Muscle of leg (tissue), 16 donors: ENCODE measurements at places on chromosomes 11 and 22. TPM values are rescaled to one million over a fixed set of nuclear protein-coding genes. Genes with fewer than 3 reads are reported as not detected.

The RAB36 gene
- total RNA-seq, result 1.0 TPM

GRCh38 chr11:78432058-78432515, 14.5 kb upstream of the GAB2 start:
- DNase-seq, result no peak
- no peak overlapping the region for H3K27ac ChIP-seq
- no peaks in the 10 kb centered on the region for H3K4me1 ChIP-seq
- H3K4me3 ChIP-seq, result no peak overlapping the region
- no peaks in the 10 kb centered on the region for H3K27me3 ChIP-seq

The MB gene
- total RNA-seq, result 268 TPM

DNA sequence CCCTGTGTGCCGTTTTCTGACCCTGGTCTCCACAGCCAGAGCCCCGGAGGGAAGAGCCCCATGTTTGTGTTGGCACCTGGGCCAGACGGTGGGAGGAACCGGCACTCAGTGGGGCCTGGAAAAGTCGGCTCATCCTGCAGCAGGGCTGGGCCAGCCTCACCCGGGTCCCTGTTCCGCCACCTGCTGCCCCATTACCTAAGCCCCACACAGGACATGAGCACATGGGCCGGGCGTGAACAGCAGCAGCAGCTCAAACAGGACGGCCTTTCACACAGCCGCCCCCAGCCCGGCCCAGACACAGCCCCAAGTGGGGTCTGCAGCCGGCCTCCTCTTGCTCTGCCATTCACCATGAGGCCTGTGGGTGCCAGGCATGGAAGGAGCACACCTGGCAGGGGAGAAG, 302.4 kb downstream of the MN1 start:
- H3K27me3 ChIP-seq, result peaks cover 6% of the 10 kb centered on the region
- H3K4me3 ChIP-seq, result no peak overlapping the region
- no peak overlapping the region for H3K27ac ChIP-seq
- no peaks in the 10 kb centered on the region for H3K36me3 ChIP-seq
- no peak for DNase-seq

The CCDC89 gene
- 2.3 TPM for total RNA-seq

GRCh38 chr22:45344334-45344733, 34.6 kb downstream of the FAM118A start:
- H3K36me3 ChIP-seq, result peaks cover 29% of the 10 kb centered on the region
- no peak overlapping the region for H3K27ac ChIP-seq
- no peak overlapping the region for H3K4me3 ChIP-seq

The SLC22A6 gene
- total RNA-seq, result not detected

The KRTAP5-9 gene
- total RNA-seq, result not detected

DNA sequence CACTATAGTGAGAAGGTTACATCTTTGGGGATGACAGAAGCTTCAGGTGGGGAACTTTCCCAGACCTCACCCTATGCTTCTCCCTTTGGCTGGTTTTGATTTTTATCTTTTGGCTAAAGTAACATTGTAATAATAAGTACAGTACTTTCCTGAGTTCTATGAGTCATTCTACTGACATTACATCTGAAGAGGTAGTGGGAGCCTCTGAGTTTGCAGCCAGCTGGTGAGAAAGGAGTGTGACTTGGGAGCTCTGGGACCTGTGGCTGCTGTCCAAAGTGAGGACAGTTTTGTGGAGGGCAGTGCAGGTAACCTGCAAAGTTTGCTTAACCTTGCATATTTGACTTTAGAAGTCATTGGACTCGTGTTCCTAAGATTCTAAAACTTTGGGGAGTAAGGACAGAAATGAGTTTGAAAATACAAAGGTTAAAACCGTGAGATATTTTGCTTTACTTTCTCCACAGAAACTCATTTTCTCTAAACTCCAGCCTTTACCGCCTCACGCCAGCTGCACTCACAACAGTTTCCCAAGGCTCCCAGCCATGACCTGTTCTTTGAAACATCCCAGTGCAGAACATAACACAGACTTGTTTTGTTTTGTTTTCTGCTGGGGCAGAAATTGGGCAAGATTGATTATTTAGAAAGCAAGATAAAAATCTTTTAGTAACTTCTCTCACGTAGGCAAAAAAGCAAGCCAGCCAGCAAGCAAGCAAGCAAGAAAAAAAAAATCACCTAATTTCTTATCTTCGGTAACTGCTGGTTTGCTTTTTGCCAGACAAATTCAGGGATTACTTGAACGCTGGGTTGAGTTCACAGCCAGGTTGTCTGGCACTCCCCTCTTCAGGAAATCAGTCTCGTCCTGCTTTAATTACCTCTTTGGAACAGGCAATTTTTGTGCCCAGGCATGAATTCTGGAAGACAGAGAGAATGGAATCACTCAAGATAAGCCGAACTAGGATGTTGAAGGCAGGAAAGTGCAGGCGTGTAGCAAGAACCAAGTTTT, 478.3 kb upstream of the ISX start:
- H3K27ac ChIP-seq, result no peak overlapping the region
- DNase-seq, result peak; percentile 40
- H3K4me1 ChIP-seq, result peaks cover 6% of the 10 kb centered on the region
- H3K4me3 ChIP-seq, result no peak overlapping the region

- no peak overlapping the region for H3K27ac ChIP-seq
- H3K4me1 ChIP-seq, result no peaks in the 10 kb centered on the region
- H3K27me3 ChIP-seq, result peaks cover 3% of the 10 kb centered on the region
- H3K4me3 ChIP-seq, result no peak overlapping the region
- no peaks in the 10 kb centered on the region for H3K36me3 ChIP-seq
- DNase-seq, result no peak
Observed at GRCh38 chr22:44962741-44963454, 46.9 kb downstream of the PHF21B start.

DNA sequence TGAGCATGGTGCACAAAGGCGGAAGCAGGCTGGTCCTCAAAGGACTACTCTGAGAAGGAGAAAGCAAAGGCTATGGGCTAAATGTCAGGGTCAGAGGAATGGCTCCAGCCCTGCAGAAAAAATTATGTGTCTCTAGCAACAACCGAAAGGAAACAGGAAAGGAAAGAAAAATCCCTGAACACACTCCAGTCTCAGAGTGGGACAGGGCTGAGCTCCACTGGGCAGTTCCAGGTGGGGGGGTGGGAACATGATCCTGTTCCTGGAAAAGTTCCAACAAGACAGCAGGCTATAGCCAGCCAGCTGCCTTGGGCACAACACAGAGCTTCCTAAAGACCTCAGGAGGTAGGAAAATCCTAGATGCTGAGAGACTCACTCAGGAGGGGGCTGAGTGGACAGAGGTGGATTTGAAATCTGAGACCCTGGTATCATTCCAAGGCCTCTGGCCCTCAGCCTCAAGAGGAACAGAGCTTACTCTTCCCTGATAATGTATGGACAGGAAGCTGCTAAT, 1088.2 kb downstream of the TBC1D22A start:
- no peak overlapping the region for H3K27ac ChIP-seq
- no peak overlapping the region for H3K4me3 ChIP-seq
- peaks cover 4% of the 10 kb centered on the region for H3K27me3 ChIP-seq

DNA sequence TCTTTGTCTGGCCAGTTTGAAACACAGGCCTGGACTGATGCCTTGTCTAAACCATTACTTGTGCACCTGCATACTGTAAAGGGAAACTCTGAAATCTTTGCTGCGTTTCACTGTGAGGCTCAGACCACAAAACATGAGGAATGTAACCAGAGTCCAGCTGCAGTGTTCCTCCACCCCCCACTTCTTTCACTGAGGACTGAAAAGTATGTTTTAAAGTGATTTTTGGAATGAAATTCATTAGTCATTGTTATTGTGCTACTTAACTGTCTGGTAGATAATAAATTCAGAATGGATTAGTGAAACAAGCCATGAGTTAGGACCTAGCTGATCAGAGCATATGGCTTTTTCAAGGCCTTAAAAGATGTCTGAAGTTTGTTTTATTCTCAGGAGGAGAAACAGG, 181.2 kb downstream of the WNT11 start:
- peak; percentile 92 for DNase-seq
- H3K36me3 ChIP-seq, result no peaks in the 10 kb centered on the region
- no peak overlapping the region for H3K4me3 ChIP-seq
- peaks cover under 1% of the 10 kb centered on the region for H3K4me1 ChIP-seq

The RASSF10 gene
- total RNA-seq, result 0.35 TPM

- no peak overlapping the region for H3K27ac ChIP-seq
- no peaks in the 10 kb centered on the region for H3K36me3 ChIP-seq
- DNase-seq, result peak; percentile 86
- H3K4me3 ChIP-seq, result peak overlapping the region; percentile 91
- H3K27me3 ChIP-seq, result no peaks in the 10 kb centered on the region
Observed at GRCh38 chr11:57568330-57568766, 876 bp upstream of the UBE2L6 start.

GRCh38 chr11:123580137-123580536, 74.3 kb downstream of the SCN3B start:
- peaks cover 12% of the 10 kb centered on the region for H3K4me1 ChIP-seq
- no peak overlapping the region for H3K4me3 ChIP-seq
- no peaks in the 10 kb centered on the region for H3K27me3 ChIP-seq
- no peaks in the 10 kb centered on the region for H3K36me3 ChIP-seq
- no peak overlapping the region for H3K27ac ChIP-seq

- no peak for DNase-seq
- no peak overlapping the region for H3K4me3 ChIP-seq
- H3K4me1 ChIP-seq, result no peaks in the 10 kb centered on the region
- no peaks in the 10 kb centered on the region for H3K36me3 ChIP-seq
- no peak overlapping the region for H3K27ac ChIP-seq
Observed at GRCh38 chr22:47091921-47092700, 329.7 kb downstream of the TBC1D22A start.

GRCh38 chr11:77789061-77789730, 31.3 kb downstream of the RSF1 start:
- no peak overlapping the region for H3K4me3 ChIP-seq
- DNase-seq, result no peak
- H3K36me3 ChIP-seq, result no peaks in the 10 kb centered on the region

The CSF2RB gene
- 1.8 TPM for total RNA-seq

- H3K27ac ChIP-seq, result no peak overlapping the region
- peaks cover 5% of the 10 kb centered on the region for H3K4me1 ChIP-seq
- no peak for DNase-seq
- peaks cover 2% of the 10 kb centered on the region for H3K36me3 ChIP-seq
- no peak overlapping the region for H3K4me3 ChIP-seq
- peaks cover 26% of the 10 kb centered on the region for H3K27me3 ChIP-seq
Observed at GRCh38 chr11:72600557-72600956, 73.7 kb downstream of the PDE2A start.

GRCh38 chr11:86502137-86502642, 127.5 kb downstream of the CCDC81 start:
- no peaks in the 10 kb centered on the region for H3K27me3 ChIP-seq
- no peak overlapping the region for H3K27ac ChIP-seq
- peaks cover 2% of the 10 kb centered on the region for H3K36me3 ChIP-seq
- no peak overlapping the region for H3K4me3 ChIP-seq

- H3K4me3 ChIP-seq, result no peak overlapping the region
- H3K36me3 ChIP-seq, result no peaks in the 10 kb centered on the region
- peaks cover under 1% of the 10 kb centered on the region for H3K4me1 ChIP-seq
- no peak for DNase-seq
- no peak overlapping the region for H3K27ac ChIP-seq
Observed at GRCh38 chr11:112339566-112339965, 78.9 kb upstream of the PLET1 start.

DNA sequence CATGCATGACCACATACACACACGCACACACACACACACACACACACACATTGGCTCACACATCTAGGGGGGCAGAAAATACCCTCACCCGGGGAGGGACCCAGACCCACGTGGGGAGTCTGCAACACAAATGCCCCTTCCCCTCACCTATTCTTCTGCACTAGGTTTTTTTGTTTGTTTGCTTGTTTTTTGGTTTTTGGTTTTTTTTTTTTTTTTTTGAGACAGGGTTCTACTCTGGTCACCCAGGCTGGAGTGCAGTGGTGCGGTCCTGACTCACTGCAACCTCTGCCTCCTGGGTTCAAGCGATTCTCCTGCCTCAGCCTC, 28.4 kb downstream of the WEE1 start:
- no peak for DNase-seq
- peaks cover 16% of the 10 kb centered on the region for H3K4me1 ChIP-seq

DNA sequence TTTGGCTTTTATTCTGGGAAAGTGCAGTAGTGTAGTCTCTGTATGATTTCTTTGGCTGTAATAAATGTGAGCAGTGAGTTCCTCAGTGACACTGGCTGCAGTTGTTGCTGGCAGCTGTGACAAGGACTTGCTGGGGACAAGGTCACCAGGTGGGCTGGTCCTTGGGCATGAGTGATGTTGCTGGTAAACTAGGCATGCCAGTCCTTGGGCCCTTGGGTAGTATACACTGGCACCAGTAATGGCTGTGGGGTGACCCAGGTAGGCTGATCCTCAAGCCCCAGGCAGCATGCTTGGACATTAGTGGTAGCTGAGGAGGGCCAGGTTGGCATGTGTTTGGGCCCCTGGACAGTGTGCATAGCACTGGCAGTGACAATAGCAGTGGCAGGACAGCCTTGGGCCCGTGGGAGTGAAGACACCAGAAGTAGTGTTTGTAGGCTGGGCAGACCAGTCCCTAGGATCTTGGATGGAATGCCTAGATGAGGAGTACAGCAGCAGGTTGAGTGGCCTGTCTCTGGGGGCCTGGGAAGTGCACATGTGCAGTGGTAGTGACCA, 164.3 kb downstream of the GUCY1A2 start:
- no peaks in the 10 kb centered on the region for H3K4me1 ChIP-seq
- H3K27me3 ChIP-seq, result no peaks in the 10 kb centered on the region
- no peak overlapping the region for H3K27ac ChIP-seq
- H3K4me3 ChIP-seq, result no peak overlapping the region

The NLRP6 gene
- 0.04 TPM for total RNA-seq

DNA sequence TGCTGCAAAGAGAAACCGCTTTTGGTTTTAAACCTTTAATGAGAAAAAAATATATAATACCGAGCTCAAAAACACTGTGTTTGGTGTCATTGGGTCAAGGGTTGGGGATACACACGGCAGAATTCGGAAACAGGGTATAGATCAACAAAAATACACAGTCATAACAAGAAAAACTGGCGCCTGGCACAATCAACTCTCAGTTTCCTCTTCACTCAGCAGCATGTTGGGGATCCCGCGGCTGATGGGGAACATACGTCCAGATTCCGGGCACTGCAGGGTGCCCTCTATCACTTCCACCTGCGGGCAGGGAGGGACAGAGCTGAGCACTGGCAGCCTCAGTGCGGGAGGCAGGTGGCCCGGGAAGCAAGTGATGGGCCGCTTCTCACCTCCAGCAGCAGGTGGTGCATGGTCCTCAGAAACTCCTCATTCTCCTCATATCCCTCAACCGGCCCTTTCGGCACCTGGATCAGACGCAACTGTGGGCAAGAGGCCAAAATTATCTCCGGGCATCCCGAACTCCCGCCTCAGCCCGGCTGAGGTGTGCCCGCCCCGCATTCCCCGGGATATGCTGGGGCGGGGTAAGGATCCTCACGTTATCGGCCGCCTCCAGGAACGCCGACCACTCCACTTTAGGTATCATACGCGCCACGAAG, 561 bp downstream of the TRMT112 start:
- DNase-seq, result peak; percentile 57
- no peaks in the 10 kb centered on the region for H3K27me3 ChIP-seq
- peaks cover 36% of the 10 kb centered on the region for H3K4me1 ChIP-seq
- peak overlapping the region; percentile 99 for H3K4me3 ChIP-seq
- peak overlapping the region; percentile 100 for H3K27ac ChIP-seq

GRCh38 chr22:29014773-29015172, 46.9 kb downstream of the C22orf31 start:
- H3K36me3 ChIP-seq, result no peaks in the 10 kb centered on the region
- DNase-seq, result no peak
- H3K27me3 ChIP-seq, result no peaks in the 10 kb centered on the region
- H3K27ac ChIP-seq, result no peak overlapping the region

The ZDHHC8 gene
- total RNA-seq, result 13.7 TPM

- H3K4me3 ChIP-seq, result no peak overlapping the region
- no peaks in the 10 kb centered on the region for H3K27me3 ChIP-seq
- H3K27ac ChIP-seq, result peak overlapping the region; percentile 5
- peak; percentile 81 for DNase-seq
Observed at GRCh38 chr22:25085930-25086901, 113.4 kb upstream of the CRYBB3 start.

GRCh38 chr11:66591175-66591574, 1.7 kb downstream of the CCDC87 start:
- DNase-seq, result no peak
- no peak overlapping the region for H3K27ac ChIP-seq
- peaks cover 24% of the 10 kb centered on the region for H3K4me1 ChIP-seq
- no peaks in the 10 kb centered on the region for H3K27me3 ChIP-seq
